Activated CD4-positive, alpha-beta T cell treated with anti-CD3 and anti-CD28 coated beads, Interleukin-2, amount 10 ng/mL, durations not matched to agents 7 days and 5 days (primary cell): ENCODE measurements at places on chromosomes 3 and 15. TPM values are rescaled to one million over a fixed set of nuclear protein-coding genes. Genes with fewer than 3 reads are reported as not detected.
A peak's percentile ranks its signal among the peaks of the same experiment; 100 is the strongest.

Gene HRG
- total RNA-seq, result not detected

GRCh38 chr15:56341201-56341600 lies 24.0 kb upstream of the TEX9 start:
- peaks cover 10% of the 10 kb centered on the region for H3K27me3 ChIP-seq
- no peak overlapping the region for H3K4me3 ChIP-seq
- DNase-seq, result no peak
- no peaks in the 10 kb centered on the region for H3K4me1 ChIP-seq

DNA sequence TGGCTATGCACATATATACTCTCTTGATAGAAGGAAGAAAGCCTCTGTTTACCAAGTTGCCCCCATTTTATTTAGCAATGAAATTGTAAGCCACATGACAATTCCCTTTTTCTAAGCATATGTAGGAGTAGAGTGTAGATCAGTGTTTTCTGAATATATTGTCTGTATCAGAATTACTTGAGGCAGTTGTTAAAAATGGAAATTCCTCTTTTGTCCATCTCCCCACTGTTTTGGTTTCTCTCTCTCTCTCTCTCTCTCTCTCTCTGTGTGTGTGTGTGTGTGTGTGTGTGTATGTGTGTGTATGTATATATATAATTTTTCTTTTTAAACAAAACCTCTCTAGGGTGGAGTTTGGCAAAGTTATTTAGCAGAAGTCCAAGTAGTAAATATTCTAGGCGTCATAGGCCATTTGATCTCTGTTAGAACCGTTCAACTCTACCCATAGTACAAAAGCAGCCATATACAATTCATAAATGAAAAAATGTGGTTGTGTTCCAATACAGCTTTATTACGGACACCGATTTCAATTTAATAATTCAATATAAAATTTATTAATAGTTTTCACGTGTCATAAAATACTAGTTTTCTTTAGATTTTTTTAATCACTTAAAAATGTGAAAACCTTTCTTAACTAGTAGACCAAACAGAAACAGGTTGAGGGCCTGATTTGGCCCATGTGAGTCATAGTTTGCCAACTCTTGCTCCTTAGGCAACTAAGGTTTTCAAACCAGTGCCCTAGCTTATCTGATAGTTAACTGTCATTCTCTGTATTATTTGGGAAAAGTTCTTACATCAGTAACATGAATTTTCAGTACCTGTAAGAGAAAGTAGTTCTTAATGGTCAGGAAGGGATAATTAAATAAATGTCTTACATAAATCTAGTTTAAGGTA lies 39.8 kb downstream of the UBE2E1 start:
- no peak for DNase-seq
- H3K4me1 ChIP-seq, result peaks cover 4% of the 10 kb centered on the region
- peaks cover 13% of the 10 kb centered on the region for H3K36me3 ChIP-seq
- no peak overlapping the region for H3K27ac ChIP-seq

- no peaks in the 10 kb centered on the region for H3K27me3 ChIP-seq
- peaks cover 3% of the 10 kb centered on the region for H3K36me3 ChIP-seq
- H3K27ac ChIP-seq, result no peak overlapping the region
- no peak overlapping the region for H3K4me3 ChIP-seq
- H3K4me1 ChIP-seq, result peaks cover 5% of the 10 kb centered on the region
These were observed 915.2 kb downstream of the FHIT start for GRCh38 chr3:60336061-60336460.

GRCh38 chr3:4759689-4760312 lies 219.4 kb upstream of the BHLHE40 start:
- H3K36me3 ChIP-seq, result peaks cover 75% of the 10 kb centered on the region
- no peak for DNase-seq
- peaks cover 34% of the 10 kb centered on the region for H3K4me1 ChIP-seq
- no peaks in the 10 kb centered on the region for H3K27me3 ChIP-seq
- H3K27ac ChIP-seq, result peak overlapping the region; percentile 3
- H3K4me3 ChIP-seq, result no peak overlapping the region

Gene RASL12
- not detected for total RNA-seq

GRCh38 chr3:4525560-4526223 lies 32.5 kb downstream of the ITPR1 start:
- no peaks in the 10 kb centered on the region for H3K27me3 ChIP-seq
- no peak overlapping the region for H3K27ac ChIP-seq
- peaks cover 4% of the 10 kb centered on the region for H3K36me3 ChIP-seq
- no peak overlapping the region for H3K4me3 ChIP-seq
- no peak for DNase-seq

DNA sequence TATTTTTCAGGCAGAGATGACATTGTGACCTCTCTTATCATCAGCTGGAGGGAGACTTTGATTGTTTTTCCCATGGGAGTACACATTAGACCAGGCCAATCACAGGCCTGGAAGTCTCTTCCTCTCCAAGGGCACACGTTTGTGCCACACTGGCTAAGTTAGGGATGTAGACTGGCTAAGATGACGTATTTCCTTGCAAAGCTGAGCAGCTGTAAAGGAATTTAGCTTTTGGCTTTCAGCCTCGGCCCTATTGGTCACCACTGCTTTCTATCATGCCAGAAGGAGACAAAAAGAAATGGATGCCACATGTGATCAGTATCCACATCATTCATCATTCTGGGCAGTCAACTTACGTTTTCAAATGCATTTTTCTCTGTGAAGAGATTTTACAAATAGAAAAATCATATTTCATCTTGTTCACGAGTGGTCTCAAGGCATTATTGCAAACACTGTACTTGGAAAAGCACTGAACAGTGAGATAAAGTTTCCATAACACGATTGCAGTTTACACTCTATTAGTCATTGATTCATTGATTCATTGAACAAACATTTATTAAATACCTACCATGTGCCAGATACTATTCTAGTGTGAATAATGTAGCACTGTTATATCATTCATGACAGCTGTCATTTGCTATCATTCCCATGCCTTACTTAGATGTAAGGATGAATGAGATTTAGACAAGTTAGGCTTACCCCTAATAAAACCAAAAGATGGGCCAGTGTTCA lies 27.0 kb upstream of the RNF7 start:
- no peaks in the 10 kb centered on the region for H3K36me3 ChIP-seq
- H3K27ac ChIP-seq, result no peak overlapping the region
- no peak overlapping the region for H3K4me3 ChIP-seq
- no peaks in the 10 kb centered on the region for H3K4me1 ChIP-seq
- H3K27me3 ChIP-seq, result no peaks in the 10 kb centered on the region

DNA sequence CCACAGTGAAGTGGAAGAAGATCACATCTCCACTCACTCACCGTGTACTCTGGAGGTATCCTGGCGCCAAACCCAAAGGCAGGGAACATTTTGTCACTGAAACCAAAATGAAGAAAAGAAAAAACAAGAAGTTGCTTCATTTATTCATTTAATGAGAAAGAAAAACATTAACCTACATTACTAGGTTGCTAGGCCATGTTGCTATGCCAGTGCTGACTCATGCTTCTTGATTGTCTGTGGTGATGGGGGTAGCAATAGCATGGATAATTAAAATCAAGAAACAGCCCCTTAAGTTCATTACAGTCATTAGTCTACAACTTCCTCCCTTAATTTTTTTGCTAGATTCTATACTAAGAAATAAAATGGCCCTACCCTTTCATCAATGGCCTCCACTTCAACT lies 52.7 kb upstream of the MRPL3 start:
- no peak overlapping the region for H3K27ac ChIP-seq
- no peaks in the 10 kb centered on the region for H3K36me3 ChIP-seq
- peaks cover 14% of the 10 kb centered on the region for H3K4me1 ChIP-seq
- no peak for DNase-seq

- peaks cover 30% of the 10 kb centered on the region for H3K4me1 ChIP-seq
- peak; percentile 17 for DNase-seq
- H3K27me3 ChIP-seq, result peaks cover 16% of the 10 kb centered on the region
- no peak overlapping the region for H3K4me3 ChIP-seq
- no peak overlapping the region for H3K27ac ChIP-seq
These were observed 16.7 kb upstream of the ISLR start for GRCh38 chr15:74156678-74157411.

Gene NAALADL2
- not detected for total RNA-seq

- H3K27me3 ChIP-seq, result peaks cover 47% of the 10 kb centered on the region
- no peaks in the 10 kb centered on the region for H3K36me3 ChIP-seq
- peak overlapping the region; percentile 75 for H3K4me3 ChIP-seq
- peaks cover 11% of the 10 kb centered on the region for H3K4me1 ChIP-seq
- DNase-seq, result peak; percentile 8
These were observed 747 bp downstream of the PLD1 start for GRCh38 chr3:171809611-171809860.

- no peak for DNase-seq
- H3K27me3 ChIP-seq, result no peaks in the 10 kb centered on the region
- no peak overlapping the region for H3K27ac ChIP-seq
These were observed 108.8 kb downstream of the PLOD2 start for GRCh38 chr3:146052056-146052790.

DNA sequence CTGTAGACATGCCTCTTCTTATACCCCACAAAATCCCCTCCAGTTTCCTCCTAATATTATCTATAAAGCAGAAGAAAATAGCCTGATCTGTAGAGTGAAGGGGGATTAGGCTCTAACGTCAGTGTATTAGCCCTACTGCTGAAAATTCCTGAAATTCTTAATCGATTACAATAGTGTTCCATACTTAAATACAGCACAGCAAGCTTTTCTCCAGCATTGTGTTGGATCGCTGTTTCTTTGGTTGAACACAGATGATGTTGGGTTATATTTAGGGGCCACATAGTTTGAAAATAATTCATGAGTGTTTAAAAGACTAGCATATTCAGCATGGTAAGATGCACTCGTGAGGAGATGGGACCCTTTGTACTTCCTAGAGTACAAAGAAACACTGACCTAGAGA lies 52.5 kb downstream of the PIAS1 start:
- H3K4me3 ChIP-seq, result no peak overlapping the region
- no peaks in the 10 kb centered on the region for H3K27me3 ChIP-seq
- peaks cover 53% of the 10 kb centered on the region for H3K36me3 ChIP-seq
- H3K4me1 ChIP-seq, result peaks cover 4% of the 10 kb centered on the region

GRCh38 chr3:64612916-64613526 lies 74.8 kb downstream of the ADAMTS9 start:
- H3K27ac ChIP-seq, result no peak overlapping the region
- H3K27me3 ChIP-seq, result no peaks in the 10 kb centered on the region
- no peaks in the 10 kb centered on the region for H3K4me1 ChIP-seq
- no peak for DNase-seq
- no peaks in the 10 kb centered on the region for H3K36me3 ChIP-seq

DNA sequence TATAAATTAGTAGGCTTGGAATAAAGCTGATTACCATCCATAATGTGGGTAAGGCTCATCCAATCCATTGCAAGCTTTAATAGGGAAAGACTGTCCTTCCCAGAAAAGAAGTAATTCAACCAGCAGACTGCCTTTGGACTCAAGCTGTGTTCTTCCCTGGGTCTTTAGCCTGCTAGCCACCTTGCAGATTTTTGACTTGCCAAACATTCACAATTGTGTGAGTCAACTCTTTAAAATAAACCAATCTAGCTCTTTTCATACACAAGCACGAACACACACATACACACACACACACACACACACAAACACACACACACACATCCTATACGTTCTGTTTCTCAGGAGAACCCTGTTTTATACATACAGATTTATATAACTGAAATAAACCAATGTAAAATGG lies 248.1 kb downstream of the NAALADL2 start:
- H3K36me3 ChIP-seq, result no peaks in the 10 kb centered on the region
- H3K4me3 ChIP-seq, result no peak overlapping the region
- no peak for DNase-seq
- no peaks in the 10 kb centered on the region for H3K27me3 ChIP-seq

Gene FOXP1
- 116 TPM for total RNA-seq

Gene LYZL4
- total RNA-seq, result not detected

DNA sequence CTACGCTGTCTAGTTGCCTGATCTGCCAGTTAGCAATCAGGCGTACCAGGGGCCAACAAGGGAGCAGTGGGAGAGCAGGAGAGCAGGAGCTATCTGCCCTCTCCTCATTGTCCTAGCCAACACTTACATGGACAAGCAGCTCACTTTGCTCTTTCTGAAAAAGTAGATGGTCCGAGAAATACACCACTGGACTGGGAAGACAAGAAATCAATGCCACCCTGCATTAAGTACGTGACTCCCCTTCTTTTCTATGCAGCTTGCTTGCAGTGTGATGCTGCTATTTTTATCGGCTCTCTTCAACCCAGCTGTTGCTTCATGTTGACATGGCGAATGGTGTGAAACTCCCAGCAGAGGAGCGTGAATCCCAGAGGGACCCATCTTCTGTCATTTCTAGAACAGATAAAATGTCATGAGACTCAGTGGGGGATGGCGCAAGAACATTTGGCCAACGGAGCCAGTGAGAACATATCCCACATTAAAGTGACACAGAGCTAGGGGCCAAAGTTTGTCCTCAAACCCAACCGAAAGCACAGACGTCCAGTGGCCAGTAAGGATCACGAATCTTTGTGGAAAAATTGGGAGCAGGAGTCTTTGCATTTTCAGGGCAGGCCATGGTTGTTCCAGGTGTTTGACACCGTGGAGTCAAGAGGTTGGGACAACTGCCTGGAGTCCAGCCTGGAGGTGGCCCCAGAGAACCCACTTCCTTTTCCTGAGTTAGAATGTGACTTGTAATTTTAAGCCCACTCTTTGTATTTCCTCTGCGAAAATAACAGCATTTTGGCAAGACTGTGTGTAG lies 53.7 kb upstream of the MEF2A start:
- no peaks in the 10 kb centered on the region for H3K27me3 ChIP-seq
- H3K4me1 ChIP-seq, result peaks cover 32% of the 10 kb centered on the region
- DNase-seq, result no peak
- no peaks in the 10 kb centered on the region for H3K36me3 ChIP-seq
- no peak overlapping the region for H3K27ac ChIP-seq

- H3K4me1 ChIP-seq, result no peaks in the 10 kb centered on the region
- DNase-seq, result no peak
- no peak overlapping the region for H3K27ac ChIP-seq
- no peaks in the 10 kb centered on the region for H3K27me3 ChIP-seq
- H3K36me3 ChIP-seq, result no peaks in the 10 kb centered on the region
These were observed 187.8 kb downstream of the SHOX2 start for GRCh38 chr3:157918402-157918801.

GRCh38 chr15:70327856-70328678 lies 230.3 kb upstream of the TLE3 start:
- peaks cover 14% of the 10 kb centered on the region for H3K4me1 ChIP-seq
- no peaks in the 10 kb centered on the region for H3K36me3 ChIP-seq
- no peak overlapping the region for H3K4me3 ChIP-seq
- no peak for DNase-seq

Gene DNASE1L3
- total RNA-seq, result not detected
